Right renal pelvis (tissue), 4 donors: ENCODE measurements at places on chromosomes 7 and 10.

DNA sequence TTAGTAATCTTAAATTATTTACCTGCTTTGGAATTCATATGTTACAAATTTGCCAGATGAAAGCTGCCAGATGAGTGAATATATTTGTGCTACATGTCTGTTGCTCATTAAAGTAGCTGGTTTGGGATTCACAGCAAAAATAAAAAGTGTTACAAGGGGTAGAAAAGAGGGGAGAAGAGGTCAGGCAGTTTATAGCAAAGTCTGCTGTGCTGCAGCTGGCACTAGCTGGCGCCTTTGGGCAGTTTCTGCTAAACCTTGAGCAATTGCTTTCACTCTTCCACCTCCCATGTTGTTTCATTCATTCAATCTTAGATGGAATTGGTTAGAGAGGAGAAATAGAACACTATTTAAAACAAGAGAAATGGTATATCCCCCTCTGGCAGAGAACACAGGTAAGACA is 404.1 kb upstream of the LRGUK start:
- DNase-seq = no peak

DNA sequence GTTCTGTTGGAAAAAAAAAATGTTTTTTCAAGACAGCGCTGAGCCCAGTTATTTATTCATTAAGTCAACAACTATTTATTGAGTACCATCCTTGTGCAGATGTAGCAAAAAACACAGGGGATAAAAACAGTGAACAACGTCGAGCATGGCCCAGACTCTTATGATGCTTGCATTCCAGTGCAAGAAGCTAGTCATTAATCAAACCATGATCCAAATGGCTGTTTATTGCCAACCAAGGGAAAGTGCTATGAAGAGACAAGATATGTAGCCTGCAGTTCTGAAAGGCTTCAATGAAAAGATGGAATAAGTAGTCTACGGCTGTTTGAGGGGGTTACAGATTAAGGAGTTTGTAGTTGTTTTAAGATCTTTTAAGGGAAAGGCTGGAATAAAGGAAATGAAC is 262.3 kb downstream of the NEBL start:
- DNase-seq = no peak

DNA sequence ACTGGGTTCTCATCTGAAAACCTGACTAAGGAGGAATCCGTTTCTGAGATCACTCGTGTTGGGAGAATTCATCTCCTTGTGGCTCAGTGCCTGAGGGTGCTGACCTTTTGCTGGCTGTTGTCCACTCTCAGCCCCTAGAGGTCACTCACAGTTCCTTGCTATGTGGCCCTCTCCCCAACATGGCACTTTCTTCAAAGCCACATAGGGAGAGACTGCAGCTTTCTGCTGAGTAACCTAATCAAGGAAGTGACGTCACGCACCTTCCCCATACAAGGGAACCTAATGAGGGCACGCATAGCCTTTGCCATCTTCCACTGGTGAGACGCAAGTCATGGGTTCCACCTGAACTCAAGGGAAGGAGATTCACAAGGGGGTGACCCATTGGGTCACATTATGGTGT is 23.2 kb downstream of the STEAP1B start:
- no peak for DNase-seq

DNA sequence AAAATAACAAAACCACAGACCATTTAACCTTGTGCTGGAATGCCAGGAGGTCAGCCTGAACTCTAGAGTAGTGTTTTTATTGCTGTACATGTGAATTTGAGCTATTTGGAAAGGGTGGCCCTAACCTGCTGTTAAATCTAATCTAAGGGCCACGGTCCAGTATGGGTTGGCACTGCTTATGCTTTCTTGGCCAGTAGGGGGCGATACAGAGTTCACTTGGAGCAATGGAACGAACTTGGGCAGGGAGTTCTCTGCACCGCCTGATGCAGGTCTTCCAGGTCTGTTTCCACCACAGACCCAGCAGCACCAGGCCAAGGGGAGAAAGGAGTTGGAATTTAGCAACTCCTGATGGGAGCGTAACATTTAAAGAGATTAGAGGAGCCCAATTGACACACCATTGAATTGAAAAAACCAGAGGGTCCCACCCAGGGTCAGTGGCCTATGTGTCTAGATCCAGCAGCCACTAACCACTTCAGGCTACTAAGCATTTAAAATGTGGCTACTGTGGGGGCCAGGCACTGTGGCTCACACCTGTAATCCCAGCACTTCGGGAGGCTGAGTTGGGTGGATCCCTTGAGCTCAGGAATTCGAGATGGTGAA is 75.7 kb upstream of the EFCAB10 start:
- no peak for DNase-seq
